ENCODE measurements at places on chromosomes 3 and 15. TPM values are rescaled to one million over a fixed set of nuclear protein-coding genes. Genes with fewer than 3 reads are reported as not detected.

Gene C3orf22
- not detected for total RNA-seq

Gene TYRO3
- 10.4 TPM for total RNA-seq

Gene STAB1
- total RNA-seq = 215 TPM

Gene FAM174B
- total RNA-seq = 0.66 TPM

Gene TNNC1
- total RNA-seq = 0.27 TPM

Gene TUSC7
- not detected for total RNA-seq

Gene RBP2
- total RNA-seq = not detected

Gene FYTTD1
- total RNA-seq = 62.2 TPM

Gene C3orf49
- total RNA-seq = not detected

Gene PLA2G4E
- not detected for total RNA-seq

Gene CRABP1
- total RNA-seq = not detected

Gene SPESP1
- 2.1 TPM for total RNA-seq

Gene UPK1B
- total RNA-seq = not detected

Gene MYZAP
- 4.1 TPM for total RNA-seq

Gene IRAK2
- 22.1 TPM for total RNA-seq

Gene ESYT3
- 0.07 TPM for total RNA-seq

Gene CSPG5
- total RNA-seq = 0.79 TPM

Gene ZKSCAN7
- total RNA-seq = 0.66 TPM

Gene CLDN18
- not detected for total RNA-seq

Gene COL8A1
- 156 TPM for total RNA-seq

Gene IFT80
- total RNA-seq = 42.2 TPM

Gene CMTM8
- total RNA-seq = 2.3 TPM

Gene CPLX3
- not detected for total RNA-seq

Gene TSC22D2
- 22.7 TPM for total RNA-seq

Gene RBMS3
- total RNA-seq = 49.6 TPM

Gene LEKR1
- total RNA-seq = 0.40 TPM

Gene RHOV
- not detected for total RNA-seq

Gene RFC4
- total RNA-seq = 49.8 TPM
